IMR-90 (cell line): ENCODE measurements at places on chromosomes 2 and 18.

DNA sequence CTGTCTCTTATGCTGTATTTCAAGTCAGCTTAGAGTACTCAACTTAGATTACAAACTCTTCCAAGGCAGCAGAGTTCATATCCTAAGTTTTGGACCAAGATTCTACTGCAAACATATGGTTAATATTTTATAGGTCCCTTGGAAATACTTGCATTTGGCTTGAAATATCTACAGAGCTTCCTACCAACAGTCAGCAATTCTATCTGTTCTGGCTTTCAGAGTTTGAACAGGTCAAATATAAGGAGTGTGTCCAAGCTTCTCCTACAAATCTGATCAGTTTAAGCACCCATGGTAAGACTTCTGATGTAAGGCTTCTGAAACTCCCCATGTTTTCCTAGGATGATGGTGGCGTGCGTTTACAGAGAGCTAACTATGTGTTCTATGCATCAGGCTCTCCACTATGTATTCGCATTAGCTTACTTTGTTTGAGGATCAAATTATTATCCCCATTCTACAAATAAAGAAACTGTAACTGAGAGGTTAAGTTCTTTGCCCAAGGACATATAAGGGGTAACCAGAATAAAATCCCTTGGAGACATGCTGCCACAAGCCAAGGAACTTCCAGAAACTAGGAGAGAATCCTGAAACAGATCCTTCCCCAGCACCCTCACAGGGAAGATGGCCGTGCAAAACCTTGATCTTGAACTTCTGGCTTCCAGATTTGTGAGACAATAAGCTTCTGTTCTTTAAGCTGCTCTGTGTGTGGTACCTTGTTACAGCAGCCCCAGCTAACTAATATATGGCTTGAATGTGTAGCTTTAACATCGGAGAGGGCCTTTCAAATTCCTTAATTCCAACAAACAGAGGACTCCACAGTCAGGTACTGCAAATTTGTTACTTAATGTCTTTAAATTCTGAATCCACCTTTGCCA is 55.1 kb downstream of the ATP8B1 start:
- no peak overlapping the region for H3K4me3 ChIP-seq
- peaks cover 14% of the 10 kb centered on the region for H3K4me1 ChIP-seq
- H3K27me3 ChIP-seq, result no peaks in the 10 kb centered on the region
- H3K36me3 ChIP-seq, result no peaks in the 10 kb centered on the region
- no peak for DNase-seq

GRCh38 chr2:10320575-10320931 is 17.8 kb downstream of the HPCAL1 start:
- DNase-seq, result no peak
- no peaks in the 10 kb centered on the region; the same call in 1 of the 2 replicates for H3K36me3 ChIP-seq
- H3K4me1 ChIP-seq, result no peaks in the 10 kb centered on the region; the same call in 1 of the 2 replicates
- H3K27ac ChIP-seq, result no peak overlapping the region
- H3K27me3 ChIP-seq, result no peaks in the 10 kb centered on the region
- H3K4me3 ChIP-seq, result no peak overlapping the region

DNA sequence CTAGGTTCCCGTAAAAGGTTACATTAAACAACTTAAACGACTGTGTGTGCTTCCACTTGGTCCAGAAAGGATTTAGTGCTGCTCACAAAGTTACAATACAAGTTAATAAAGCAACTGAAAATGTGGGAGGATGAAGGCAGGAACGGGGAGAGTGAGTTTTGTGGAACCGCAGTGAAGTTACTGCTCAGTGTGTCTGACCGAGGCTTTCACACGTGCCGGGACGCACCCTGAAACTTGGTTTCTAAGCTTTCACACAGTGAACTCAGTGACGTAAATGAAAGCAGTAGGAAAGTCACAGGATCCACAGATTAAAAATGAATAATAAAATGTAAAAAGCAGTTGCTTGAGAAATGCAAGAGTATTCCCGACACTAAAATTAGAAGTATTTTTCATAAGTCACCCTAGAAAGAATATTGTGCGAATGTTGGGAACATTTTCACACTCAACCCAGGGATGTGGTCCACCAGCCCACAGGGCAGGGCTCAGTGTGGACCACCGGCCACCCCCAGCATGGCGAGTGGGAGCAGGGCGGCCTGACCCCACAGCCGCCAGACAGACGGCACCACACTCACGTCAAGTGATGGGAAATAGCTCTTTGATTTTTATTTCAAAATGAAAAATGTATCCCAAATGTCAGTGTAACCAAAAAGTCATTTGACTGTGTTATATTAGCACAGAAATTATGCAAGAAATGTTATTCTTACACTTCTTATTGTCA is 32.6 kb upstream of the CHMP1B start:
- no peak overlapping the region for H3K4me3 ChIP-seq
- H3K36me3 ChIP-seq, result no peaks in the 10 kb centered on the region
- H3K27me3 ChIP-seq, result peaks cover 8% of the 10 kb centered on the region
- H3K4me1 ChIP-seq, result no peaks in the 10 kb centered on the region
- no peak overlapping the region for H3K27ac ChIP-seq

GRCh38 chr2:168336786-168337388 is 89.5 kb upstream of the STK39 start:
- no peak overlapping the region for H3K4me3 ChIP-seq
- peaks cover 2% of the 10 kb centered on the region; the same call in 1 of the 2 replicates for H3K27me3 ChIP-seq
- no peaks in the 10 kb centered on the region for H3K4me1 ChIP-seq
- no peaks in the 10 kb centered on the region for H3K36me3 ChIP-seq

DNA sequence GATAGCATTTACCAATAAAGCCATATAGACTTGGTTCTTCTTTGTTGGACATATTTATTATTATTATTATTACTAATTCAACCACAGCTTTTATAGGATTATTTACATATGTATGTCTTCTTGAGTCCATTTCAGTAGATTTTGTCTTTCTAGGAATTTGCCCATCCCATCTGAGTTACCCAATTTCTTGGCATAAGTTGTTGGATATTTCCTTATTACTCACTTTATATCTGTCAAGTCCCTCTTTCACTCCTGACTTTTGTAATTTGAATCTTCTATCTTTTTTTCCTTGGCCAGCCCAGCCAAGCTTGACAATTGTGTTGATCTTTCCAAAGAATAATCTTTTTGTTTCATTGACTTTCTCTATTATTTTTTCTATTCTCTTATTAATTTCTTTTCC is 543.7 kb downstream of the SUCLG1 start:
- no peaks in the 10 kb centered on the region for H3K27me3 ChIP-seq
- H3K27ac ChIP-seq, result no peak overlapping the region
- H3K4me1 ChIP-seq, result no peaks in the 10 kb centered on the region
- H3K4me3 ChIP-seq, result no peak overlapping the region
- H3K36me3 ChIP-seq, result no peaks in the 10 kb centered on the region
- no peak for DNase-seq

DNA sequence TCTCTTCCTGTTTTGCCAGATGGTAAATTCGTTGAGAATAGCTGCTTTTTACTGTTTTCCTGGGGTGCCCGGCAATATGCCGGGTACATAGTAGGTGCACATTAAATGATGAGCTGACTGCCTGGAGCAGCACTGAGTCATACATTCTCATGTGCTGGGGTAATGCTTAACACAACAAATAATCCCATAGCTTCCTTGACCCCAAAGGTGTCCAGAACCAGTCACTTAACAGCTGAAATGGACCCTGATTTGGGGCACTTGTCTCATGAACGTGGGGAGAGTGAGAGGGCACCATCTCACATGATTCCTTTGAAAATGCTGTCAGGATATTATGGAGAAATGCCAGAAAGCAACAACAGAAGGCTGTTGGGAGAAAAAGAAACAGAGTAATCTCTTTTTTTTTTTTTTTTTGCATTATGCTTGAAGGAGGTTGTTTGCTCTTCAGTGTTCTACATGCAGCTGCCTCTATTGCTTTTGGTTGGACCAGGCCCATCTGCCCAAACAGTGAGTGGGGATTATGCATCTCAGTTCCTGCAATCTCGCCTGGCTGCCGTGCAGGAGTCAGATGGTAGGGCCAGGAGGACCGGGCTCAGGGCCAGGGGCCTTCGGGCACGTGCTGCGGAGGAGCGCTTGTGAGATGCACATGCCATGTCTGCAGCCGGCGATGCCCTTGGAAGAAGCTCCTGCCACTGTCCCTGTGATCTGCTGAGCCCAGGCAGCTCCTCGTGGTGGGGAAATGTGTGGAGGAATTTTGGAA is 162.1 kb downstream of the SH3RF3 start:
- H3K27me3 ChIP-seq, result no peaks in the 10 kb centered on the region
- DNase-seq, result peak; percentile 83
- H3K36me3 ChIP-seq, result no peaks in the 10 kb centered on the region
- H3K4me1 ChIP-seq, result peaks cover 9% of the 10 kb centered on the region
- peak overlapping the region; percentile 12; the same call in 1 of the 2 replicates for H3K27ac ChIP-seq
- no peak overlapping the region for H3K4me3 ChIP-seq

DNA sequence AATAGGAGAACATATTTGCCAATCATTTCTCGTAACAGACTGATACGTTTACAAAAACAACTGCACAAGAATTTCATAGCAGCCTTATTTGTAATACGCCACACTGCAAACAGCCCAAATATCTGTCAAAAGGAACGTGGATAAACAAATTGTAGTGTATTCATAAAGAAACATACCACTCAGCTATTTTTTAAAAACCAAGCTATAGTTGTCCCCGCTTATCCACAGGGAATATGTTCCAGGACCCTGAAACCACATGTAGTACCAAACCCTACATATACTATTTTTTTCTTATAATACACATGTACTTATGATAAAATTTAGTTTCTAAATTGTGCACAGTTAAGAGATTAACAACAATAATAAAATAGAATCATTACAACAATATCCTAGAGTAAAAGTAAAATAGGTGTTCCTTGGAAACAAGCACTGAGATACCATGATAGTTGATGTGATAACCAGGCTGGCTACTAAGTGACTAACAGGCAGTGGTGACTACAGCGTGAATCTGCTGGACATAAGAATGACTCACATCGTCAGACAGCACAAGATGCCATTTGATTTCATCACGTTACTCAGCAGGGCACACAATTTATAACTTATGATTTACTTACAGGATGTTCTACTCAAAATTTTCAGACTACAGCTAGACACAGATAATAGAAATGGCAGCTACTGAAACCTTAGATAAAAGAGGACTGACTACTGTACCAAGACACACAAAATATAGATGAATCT is 367.4 kb downstream of the NCKAP5 start:
- DNase-seq, result peak; percentile 98
- no peak overlapping the region for H3K4me3 ChIP-seq
- peaks cover 8% of the 10 kb centered on the region for H3K4me1 ChIP-seq
- H3K27me3 ChIP-seq, result no peaks in the 10 kb centered on the region
- no peak overlapping the region for H3K27ac ChIP-seq

GRCh38 chr18:11872479-11873136 is 21.4 kb downstream of the CHMP1B start:
- no peak overlapping the region for H3K27ac ChIP-seq
- DNase-seq, result no peak
- no peaks in the 10 kb centered on the region for H3K4me1 ChIP-seq
- no peaks in the 10 kb centered on the region for H3K27me3 ChIP-seq
- H3K4me3 ChIP-seq, result no peak overlapping the region
- H3K36me3 ChIP-seq, result no peaks in the 10 kb centered on the region

- DNase-seq, result peak; percentile 77
- peaks cover 23% of the 10 kb centered on the region for H3K4me1 ChIP-seq
- H3K36me3 ChIP-seq, result no peaks in the 10 kb centered on the region
- no peak overlapping the region for H3K4me3 ChIP-seq
- H3K27me3 ChIP-seq, result no peaks in the 10 kb centered on the region
Measured at GRCh38 chr2:85420536-85421259, 2.2 kb downstream of the SH2D6 start.

DNA sequence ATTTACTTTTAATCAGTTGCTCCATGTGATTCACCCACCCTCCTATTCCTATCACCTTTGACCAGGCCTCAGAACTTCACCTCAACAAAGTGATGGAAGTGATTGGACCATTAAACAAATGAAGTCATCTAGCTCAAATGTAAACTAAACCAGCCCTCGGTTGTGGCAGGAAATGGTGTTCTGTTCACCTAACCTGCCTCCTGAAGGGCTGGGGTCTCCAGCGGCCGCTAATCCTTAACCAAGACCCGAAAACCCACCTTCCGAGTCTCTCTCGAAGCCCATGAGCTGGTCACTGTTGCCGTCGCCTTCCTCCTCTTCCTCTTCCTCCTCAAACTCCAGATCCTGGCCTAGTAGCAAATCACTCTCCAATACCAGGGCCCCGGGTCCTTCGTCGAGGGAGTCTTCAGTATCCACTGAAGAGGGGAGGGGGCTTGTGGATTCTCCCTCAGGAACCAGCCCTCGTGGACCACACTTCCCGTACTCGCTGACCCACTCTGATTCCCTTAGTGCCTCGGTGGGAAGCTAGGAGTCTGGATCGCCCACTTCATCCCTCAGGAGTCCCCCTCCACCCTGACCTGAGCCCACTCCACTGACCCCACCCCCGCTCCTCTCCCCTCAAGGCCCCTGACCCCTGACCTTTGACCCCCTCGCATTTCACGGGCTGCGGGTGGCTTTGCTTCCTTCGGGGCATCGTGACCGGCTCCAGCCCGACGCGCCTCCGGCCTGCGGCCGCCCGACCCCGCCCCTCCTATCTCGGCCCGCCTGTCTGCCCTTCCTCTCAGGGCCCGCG is 503 bp downstream of the ZNF513 start:
- peak overlapping the region; percentile 75 for H3K27ac ChIP-seq
- H3K4me1 ChIP-seq, result peaks cover 6% of the 10 kb centered on the region
- peak overlapping the region; percentile 81 for H3K4me3 ChIP-seq
- H3K36me3 ChIP-seq, result peaks cover 65% of the 10 kb centered on the region
- no peaks in the 10 kb centered on the region for H3K27me3 ChIP-seq
- peak; percentile 76 for DNase-seq

DNA sequence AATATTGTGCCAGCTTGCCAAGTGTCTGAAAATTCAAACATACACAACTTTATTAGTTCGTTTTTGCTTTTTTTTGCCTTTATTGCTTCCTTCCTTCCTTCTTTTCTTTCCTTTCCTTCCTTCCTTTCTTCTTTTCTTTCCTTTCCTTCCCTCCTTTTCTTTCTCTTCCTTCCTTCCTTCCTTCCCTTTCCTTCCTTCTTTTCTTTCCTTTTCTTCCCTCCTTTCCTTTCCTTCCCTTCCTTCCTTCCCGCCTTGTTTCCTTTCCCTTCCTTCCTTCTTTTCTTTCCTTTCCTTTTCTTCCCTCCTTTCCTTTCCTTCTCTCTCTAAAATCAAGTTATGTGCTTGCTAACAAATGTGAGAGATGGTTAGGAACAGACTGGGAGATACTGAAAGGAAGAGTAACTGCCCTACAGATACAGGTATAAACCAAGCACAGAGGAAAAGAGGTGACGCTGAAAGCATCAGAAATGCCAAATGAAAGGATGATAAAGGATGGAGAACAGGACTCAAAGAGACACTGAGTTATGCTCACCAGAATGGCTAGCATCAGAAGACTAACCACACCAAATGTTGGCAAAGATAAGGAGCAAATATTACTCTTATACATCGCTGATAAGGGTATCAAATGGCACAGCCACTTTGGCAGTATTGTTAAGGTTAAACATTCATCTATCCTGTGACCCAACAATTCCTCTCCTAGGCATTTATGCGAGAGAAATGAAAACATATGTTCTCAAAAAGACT is 151.6 kb downstream of the MREG start:
- H3K4me1 ChIP-seq, result peaks cover 2% of the 10 kb centered on the region; the same call in 1 of the 2 replicates
- no peak overlapping the region for H3K4me3 ChIP-seq
- no peak for DNase-seq
- H3K36me3 ChIP-seq, result no peaks in the 10 kb centered on the region
- H3K27me3 ChIP-seq, result no peaks in the 10 kb centered on the region
- H3K27ac ChIP-seq, result no peak overlapping the region
